T-cell (primary cell): ENCODE measurements at places on chromosomes 3 and 15.

- DNase-seq = no peak
Measured at GRCh38 chr3:152459572-152459971, 190.8 kb downstream of the MBNL1 start.

- DNase-seq = no peak
Measured at GRCh38 chr3:11711876-11712275, 68.2 kb upstream of the VGLL4 start.

GRCh38 chr3:151707216-151707615 lies 26.5 kb upstream of the AADACL2 start:
- DNase-seq = no peak

DNA sequence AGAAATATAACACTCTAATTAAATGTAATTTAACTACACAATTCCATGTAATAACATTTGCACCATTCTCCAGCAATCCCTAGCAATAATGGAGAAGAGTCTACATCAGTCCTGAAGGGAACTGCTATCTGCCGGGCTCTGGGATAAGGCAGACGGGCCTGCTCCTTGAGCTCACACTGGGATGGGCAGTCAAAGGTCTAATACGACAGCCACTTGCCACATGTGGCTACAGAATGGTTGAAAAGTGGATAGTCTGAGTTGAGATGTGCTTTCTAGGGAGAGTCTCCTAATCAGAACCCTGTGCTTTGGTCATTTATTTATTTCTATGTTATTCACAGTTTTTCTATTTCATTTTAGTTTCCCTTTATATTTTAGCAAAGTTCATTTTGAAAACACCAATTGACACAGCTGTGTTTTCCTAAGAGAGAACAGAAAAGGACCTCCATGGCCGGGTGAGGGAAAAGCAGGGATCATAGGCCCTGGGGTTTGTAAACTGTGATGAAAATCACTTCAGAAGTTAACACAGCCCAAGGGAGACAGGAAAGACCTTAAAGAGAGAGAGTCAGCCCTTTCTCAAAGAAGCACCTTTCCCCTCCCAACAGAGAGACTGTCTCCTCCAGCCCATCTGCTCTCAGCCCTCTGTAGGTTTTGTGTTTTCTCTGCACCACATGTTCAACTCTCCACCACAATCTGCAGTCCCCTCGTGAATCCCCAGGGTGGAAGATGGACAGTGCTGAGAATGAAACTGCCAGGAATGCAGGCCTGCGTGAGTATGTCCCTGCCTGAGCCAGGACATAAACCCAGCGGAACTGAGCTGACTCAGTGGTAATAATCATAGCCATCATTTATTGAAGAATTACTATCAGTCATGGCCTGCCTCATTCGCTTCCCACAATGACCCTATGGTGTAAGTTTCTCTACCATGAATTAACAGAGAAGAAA lies 11.6 kb downstream of the FSIP1 start:
- no peak for DNase-seq

GRCh38 chr15:66598095-66598815 lies 32.5 kb upstream of the LCTL start:
- no peak for DNase-seq

DNA sequence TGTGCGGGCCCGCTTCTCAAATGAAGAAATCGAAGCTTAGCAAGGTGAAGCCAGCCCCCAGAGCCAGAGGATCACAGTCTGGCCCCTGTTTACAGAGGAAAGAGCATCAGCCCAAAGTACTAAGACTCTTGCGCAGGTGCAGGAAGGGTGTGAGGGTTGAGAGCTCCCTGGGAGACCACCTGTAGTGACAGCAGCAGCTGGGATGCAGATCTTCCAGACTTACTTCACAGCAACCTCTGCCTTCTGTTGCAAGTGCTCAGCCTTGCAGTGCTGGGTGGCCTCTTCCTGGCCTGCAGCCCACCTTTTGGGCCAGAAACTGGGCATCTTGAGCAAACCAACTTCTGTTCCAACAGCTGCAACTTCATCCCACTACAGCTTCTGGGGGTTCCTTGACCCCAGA lies 19.7 kb downstream of the SPATA12 start:
- no peak for DNase-seq

DNA sequence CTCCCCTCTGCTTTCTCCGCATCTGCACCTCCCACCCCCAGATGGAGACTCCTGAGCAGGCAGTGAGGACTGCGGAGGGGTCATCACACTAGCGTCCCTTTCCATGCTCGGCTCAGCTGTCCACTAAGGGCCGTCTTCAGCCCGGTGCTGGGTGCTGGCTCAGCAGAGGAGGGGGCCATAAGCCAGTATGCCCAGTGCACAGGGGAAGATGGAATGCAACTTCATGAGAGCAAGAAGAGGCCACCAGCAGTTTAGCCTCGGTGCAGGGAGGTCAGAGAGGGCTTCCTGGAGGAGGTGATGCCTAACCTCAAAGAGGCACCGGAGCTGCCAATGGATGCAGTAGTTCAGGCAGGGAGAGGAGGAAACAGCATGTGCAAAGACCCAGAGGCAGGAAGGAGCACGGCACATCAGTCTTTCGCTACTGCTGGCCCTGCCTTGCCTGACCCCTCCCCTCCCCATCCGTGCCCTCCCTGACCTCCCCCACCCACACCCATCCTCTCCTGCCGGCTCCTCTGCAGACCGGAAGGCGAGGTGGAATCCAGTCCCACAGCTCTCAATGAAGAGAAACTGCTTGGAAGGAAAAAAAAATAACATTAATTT lies 15.2 kb upstream of the PLXND1 start:
- DNase-seq = no peak

DNA sequence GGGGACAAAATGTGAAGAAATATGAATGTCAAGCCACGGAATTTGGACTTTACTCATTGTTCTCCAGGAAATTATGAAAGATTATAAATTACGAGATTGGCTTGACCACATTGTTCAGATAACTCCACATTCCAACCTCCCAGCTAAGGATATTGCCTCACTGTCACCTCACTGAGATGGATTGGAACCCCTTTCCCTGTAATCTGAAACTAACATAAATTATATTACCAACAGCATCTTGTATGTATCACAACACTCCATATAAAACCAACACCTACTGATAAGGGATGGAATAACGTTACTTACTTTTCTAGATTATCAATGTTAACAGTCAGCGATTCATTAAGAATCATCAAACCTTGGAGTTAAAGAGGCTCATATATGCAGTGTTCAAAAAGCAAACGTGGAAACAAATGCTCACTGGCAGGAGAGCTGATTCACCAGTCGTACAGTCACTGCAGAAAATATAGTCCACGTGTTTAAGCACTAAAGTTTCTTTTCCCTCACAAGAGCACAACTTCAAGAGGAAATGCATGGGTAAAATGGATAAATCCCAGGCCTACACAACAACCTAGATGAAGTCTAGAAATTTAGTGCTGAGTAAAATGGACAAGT lies 451.5 kb downstream of the FGF12 start:
- DNase-seq = no peak
